Karpas-422 (cell line): ENCODE measurements at places on chromosomes 6 and 20. TPM values are rescaled to one million over a fixed set of nuclear protein-coding genes. Genes with fewer than 3 reads are reported as not detected.
A peak's percentile ranks its signal among the peaks of the same experiment; 100 is the strongest.

DNA sequence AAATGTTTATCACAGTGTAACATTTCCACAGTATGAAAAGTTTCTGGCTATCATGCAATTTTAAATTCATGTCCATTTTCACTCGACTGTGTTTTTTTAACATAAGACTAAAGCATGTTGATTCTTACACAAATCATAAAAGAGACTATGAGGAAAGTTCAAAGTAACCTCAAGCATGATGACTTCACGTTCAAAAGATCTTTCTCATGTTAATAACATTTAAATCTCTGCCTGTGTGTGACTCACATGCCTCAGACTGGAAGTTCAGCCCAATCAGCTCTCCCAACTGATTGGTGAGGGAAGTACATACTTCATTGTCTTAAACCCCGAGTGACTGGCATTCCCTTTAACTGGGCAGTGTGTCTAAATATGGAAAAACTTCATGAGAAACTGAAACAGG lies 37.4 kb downstream of the ATXN1 start:
- H3K27me3 ChIP-seq: no peaks in the 10 kb centered on the region
- no peaks in the 10 kb centered on the region for H3K36me3 ChIP-seq
- H3K4me1 ChIP-seq: no peaks in the 10 kb centered on the region
- H3K4me3 ChIP-seq: no peak overlapping the region

GRCh38 chr20:63520934-63521601 lies 503 bp downstream of the PPDPF start:
- peaks cover 13% of the 10 kb centered on the region for H3K4me1 ChIP-seq
- peak; percentile 59 for DNase-seq
- no peak overlapping the region for H3K27ac ChIP-seq
- H3K36me3 ChIP-seq: no peaks in the 10 kb centered on the region; the same call in 1 of the 2 replicates

DNA sequence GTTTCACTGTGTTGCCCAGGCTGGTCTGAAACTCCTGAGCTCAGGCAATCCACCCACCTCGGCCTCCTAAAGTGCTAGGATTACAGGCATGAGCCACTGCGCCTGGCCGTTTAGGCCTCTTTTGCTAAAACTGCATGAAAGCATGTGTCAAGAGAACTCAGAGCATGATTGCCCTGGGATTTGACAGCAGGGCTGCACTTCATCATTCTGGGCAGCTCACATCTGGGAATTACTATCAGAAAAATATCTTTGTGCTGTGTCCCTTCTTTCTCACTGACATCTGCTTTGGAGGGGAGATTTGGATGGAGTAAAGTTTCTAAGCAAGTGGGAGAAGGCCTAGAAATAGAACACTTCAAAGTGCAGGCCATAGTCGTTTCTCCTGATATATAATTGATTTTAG lies 59.6 kb upstream of the EIF2S2 start:
- no peak for DNase-seq
- no peaks in the 10 kb centered on the region for H3K4me1 ChIP-seq
- no peaks in the 10 kb centered on the region for H3K36me3 ChIP-seq

GRCh38 chr6:48775157-48775556 lies 664.2 kb upstream of the PTCHD4 start:
- H3K36me3 ChIP-seq: no peaks in the 10 kb centered on the region
- no peak overlapping the region for H3K4me3 ChIP-seq
- H3K4me1 ChIP-seq: no peaks in the 10 kb centered on the region
- no peaks in the 10 kb centered on the region for H3K27me3 ChIP-seq

DNA sequence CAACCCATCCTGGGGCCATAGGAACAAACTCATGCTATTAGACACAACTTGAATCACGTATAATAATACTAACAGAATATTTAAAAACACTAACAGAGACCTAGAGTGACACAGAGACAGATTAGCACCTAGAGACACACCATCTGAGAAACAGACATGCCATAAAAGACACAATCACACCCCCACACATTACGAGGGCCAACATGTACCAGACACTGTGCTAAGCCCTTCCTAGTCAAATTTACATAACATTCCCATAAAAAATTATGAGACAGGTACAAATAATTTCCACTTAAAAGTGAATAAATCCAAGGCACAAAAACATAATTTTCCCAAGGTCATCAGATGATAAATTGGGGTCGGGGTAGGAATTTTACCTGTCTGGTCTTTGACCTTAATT lies 141.1 kb upstream of the PRSS16 start:
- no peak overlapping the region for H3K4me3 ChIP-seq
- no peaks in the 10 kb centered on the region for H3K27me3 ChIP-seq
- H3K4me1 ChIP-seq: no peaks in the 10 kb centered on the region
- H3K36me3 ChIP-seq: no peaks in the 10 kb centered on the region

DNA sequence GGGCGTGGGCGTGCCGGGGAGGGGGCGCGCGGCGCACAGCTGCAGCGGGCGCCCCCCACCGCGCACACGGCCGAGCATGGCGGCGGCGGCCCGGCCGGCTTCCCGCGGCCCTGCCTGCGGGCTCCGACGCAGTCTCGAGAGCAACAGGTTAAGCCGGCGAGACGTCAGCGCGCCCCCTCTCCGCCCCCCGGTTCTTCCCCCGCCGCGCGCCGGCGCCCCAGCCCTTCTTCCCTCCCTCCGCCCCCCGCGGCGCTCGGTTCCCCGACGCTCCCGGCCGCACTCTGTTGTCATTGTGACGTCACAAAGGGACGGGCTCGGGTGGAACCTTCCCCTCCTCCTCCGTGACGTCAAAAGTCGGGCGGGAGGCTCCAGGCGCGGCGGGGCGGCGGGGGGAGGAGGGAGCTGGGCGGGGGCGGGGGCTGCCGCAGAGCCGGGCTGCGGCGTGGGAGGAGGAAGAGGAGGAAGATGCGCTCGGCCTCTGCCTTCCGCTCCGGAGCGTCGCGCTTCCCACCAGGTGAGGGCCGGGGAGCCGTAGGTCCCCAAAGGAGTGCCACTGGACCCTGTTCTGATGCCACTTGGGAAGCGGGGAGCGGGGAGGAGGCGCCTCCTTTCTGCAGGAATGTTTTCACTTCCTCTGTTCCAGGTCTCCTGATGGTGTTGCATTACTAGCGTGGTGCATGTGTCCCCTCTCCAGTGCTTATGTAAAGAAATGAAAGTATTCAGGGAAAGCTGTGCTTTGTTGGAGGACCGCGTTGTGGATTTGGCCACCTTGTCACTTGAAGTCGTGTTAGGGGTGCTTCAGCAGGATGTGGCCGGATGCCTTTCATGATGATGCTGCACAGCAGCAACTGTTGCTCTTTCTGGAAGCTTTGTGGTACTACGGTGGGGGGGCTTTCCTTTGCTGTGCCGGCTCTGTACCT lies 2.8 kb downstream of the JARID2 start:
- H3K36me3 ChIP-seq: no peaks in the 10 kb centered on the region
- H3K4me3 ChIP-seq: peak overlapping the region; percentile 72
- H3K4me1 ChIP-seq: peaks cover 50% of the 10 kb centered on the region
- peak; percentile 97 for DNase-seq

- DNase-seq: no peak
- H3K4me3 ChIP-seq: no peak overlapping the region
- no peaks in the 10 kb centered on the region for H3K4me1 ChIP-seq
- no peaks in the 10 kb centered on the region for H3K36me3 ChIP-seq
- no peak overlapping the region for H3K27ac ChIP-seq
Observed at GRCh38 chr6:52392944-52393343, 27.2 kb upstream of the EFHC1 start.

DNA sequence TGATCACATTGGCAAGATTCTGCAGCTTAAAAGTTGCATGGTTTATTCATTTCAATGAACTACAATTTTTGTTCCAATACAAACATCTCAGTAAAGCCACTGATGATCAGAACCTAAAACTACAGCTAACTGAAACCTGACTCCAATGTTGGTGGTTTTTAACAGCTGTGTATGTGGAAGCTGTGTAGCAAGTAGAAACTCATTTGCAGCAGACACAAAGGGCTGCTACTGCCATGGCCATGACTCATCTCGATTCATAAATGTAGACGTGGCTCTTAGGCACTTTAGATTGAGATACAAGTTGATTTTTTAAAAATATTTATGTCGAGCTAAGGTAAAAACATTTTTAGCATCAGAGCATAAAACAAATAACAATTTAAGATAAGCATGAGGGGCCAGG lies 19.5 kb upstream of the MAP3K4 start:
- no peaks in the 10 kb centered on the region for H3K27me3 ChIP-seq
- H3K4me3 ChIP-seq: no peak overlapping the region
- H3K27ac ChIP-seq: no peak overlapping the region
- no peaks in the 10 kb centered on the region for H3K36me3 ChIP-seq

DNA sequence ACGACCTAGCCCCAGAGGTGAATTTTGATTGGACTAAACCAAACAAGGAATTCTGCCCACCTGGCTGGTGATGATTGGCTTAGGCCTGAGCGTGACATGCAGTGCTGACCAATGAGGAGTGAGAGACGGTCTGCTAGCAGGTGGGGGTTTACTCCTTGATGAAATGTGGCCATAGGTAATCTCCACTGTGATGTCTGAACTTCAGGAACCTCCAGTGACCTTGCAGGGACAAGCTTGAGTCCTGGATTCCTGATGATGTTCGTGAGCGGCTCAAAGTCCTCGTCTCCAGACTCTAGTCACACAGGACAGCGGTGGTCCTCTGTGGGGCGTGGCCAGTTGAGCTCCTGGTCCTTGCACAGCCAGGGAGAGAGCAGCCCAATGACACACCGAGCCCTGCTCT lies 8.4 kb downstream of the VSX1 start:
- 0 out of 2 replicates have a peak, but pooled peaks cover 2% of the 10 kb centered on the region for H3K4me1 ChIP-seq
- no peaks in the 10 kb centered on the region for H3K27me3 ChIP-seq
- no peak overlapping the region for H3K4me3 ChIP-seq

DNA sequence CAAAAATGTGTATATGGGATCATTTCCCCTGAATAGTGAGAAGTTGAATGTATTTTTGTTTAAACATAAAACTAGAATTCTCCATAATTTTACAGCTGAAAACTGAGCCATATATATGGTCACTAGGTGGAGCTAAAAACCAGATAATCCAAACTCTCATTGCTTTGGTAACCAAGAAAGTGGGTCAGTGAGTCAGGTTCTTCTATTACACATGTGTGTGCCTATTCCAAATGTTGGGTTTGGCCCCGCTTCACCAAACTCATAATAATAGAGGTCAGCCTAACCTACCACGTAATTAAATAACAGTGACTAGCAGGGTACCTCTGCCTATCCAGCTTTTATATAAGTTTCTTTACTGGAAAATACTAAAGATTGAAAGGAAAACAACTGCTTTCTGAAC lies 19.3 kb upstream of the RNGTT start:
- H3K27ac ChIP-seq: no peak overlapping the region
- no peaks in the 10 kb centered on the region for H3K27me3 ChIP-seq
- H3K4me1 ChIP-seq: peaks cover 15% of the 10 kb centered on the region

DNA sequence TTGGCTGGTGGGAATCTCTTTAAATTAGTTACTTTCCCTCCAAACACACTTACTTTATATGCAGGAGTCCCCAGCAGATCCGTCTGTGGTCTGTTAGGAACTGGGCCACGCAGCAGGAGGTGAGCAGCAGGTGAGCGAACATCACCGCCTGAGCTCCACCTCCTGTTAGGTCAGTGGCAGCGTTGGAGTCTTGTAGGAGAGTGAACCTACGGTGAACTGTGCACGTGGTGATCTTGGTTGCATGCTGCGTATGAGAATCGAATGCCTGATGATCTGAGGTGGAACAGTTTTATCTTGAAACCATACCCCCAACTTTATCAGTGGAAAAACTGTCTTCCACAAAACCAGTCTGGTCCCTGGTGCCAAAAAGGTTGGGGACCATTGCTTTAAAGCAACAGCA lies 5.0 kb downstream of the SERPINB6 start:
- H3K36me3 ChIP-seq: no peaks in the 10 kb centered on the region
- peaks cover 5% of the 10 kb centered on the region; the same call in 1 of the 2 replicates for H3K4me1 ChIP-seq
- no peaks in the 10 kb centered on the region for H3K27me3 ChIP-seq

DNA sequence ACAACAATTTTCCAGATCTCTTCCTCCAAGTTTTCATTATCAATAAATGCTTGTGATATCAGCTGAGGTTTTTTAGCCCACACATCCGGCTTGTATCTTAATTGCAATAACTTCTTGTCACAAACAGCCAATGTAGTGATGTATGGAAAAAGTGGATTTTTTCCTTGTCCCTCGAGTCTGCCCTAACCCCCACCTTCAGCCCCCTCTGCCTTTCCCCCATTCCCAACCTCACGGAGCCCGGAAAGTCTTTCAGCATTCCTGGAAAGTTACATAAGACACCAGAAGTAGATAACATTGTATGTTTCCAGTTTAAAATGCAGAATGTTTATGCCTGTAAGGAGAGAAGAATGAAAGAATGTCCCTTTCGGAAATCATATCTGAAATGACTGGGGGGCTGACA lies 179.2 kb upstream of the PHACTR1 start:
- no peak overlapping the region for H3K27ac ChIP-seq
- DNase-seq: no peak
- H3K36me3 ChIP-seq: no peaks in the 10 kb centered on the region
- no peaks in the 10 kb centered on the region for H3K27me3 ChIP-seq
- H3K4me3 ChIP-seq: no peak overlapping the region

DNA sequence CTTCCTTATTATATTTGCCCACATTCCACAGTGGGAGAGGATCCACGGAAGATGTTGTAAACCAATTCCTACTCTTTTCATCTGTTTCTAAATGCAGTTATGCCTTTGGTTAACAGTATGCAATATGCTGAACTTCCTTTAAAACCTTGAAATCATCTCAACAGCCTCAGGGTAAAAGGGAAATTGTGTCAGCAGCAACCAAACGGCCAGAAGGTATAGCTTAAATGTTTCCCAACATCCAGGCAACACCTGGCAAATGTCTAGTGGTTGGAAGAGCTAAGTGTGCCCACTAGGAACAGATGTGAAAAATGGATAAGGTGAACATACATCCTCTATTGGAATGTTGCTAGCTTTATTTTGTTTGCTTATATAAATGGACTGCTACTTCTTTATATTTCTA lies 164.8 kb downstream of the FAXC start:
- H3K4me3 ChIP-seq: no peak overlapping the region
- H3K27ac ChIP-seq: no peak overlapping the region
- no peaks in the 10 kb centered on the region for H3K4me1 ChIP-seq
- DNase-seq: no peak

- no peaks in the 10 kb centered on the region for H3K4me1 ChIP-seq
- no peaks in the 10 kb centered on the region for H3K27me3 ChIP-seq
- no peak overlapping the region for H3K27ac ChIP-seq
- DNase-seq: no peak
- no peaks in the 10 kb centered on the region for H3K36me3 ChIP-seq
- H3K4me3 ChIP-seq: no peak overlapping the region
Observed at GRCh38 chr6:1591243-1591642, 18.5 kb upstream of the FOXC1 start.

DNA sequence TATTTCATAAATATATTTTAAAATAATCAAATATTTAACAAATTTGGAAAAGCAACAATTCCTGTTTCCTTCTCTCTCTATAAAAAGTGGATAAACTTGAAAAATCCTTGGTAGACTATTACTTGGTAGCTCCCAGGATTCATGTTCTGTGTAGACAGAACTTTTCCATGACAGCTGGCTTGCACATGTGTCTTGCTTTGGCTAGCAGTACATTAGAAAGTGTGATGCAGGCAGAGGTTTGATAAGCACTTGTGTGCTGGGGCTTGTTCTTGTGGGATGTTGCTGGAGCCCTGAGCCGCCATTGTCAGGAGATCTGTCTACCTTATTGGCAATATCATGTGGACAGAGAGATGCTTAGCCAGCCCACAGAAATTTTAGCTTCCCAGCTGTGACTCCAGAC lies 327.2 kb downstream of the CDKAL1 start:
- no peak overlapping the region for H3K4me3 ChIP-seq
- H3K27me3 ChIP-seq: no peaks in the 10 kb centered on the region
- H3K36me3 ChIP-seq: no peaks in the 10 kb centered on the region
- H3K4me1 ChIP-seq: no peaks in the 10 kb centered on the region
- no peak overlapping the region for H3K27ac ChIP-seq

The PSORS1C2 gene
- total RNA-seq: not detected in 2 replicates

The ECHDC1 gene
- total RNA-seq: 62.5 and 111 TPM in 2 replicates

The OR5V1 gene
- total RNA-seq: not detected in 2 replicates

The GSTA3 gene
- total RNA-seq: not detected in 2 replicates

The GJA10 gene
- total RNA-seq: 1.3 and 2.3 TPM in 2 replicates

The BFSP1 gene
- not detected in 2 replicates for total RNA-seq

The PAK5 gene
- not detected in 2 replicates for total RNA-seq

The MROH8 gene
- 1.3 and 1.9 TPM in 2 replicates for total RNA-seq

The GPX6 gene
- not detected in 2 replicates for total RNA-seq
